ENCODE measurements at places on chromosomes 1 and 21.

DNA sequence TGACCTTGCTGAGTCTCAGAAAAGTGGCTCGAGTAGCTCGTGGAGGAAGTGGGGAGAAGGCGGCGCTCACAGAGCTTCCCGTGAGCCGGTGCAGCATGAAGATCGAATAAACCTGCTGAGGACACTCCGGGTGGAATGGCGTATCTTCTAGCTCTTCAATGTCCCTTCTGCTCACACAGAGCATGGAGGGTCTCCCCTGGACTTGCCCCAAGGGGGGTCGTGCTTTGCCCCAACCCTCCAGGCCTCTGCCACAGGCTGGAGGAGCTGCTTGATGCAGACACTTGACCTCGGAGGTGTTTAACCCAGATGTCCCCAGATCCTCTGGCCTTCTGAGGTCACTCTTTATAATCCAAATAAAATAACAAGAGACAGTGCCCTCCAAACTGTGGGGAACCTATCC is 2.2 kb upstream of the KRTAP10-12 start:
- DNase-seq = no peak

DNA sequence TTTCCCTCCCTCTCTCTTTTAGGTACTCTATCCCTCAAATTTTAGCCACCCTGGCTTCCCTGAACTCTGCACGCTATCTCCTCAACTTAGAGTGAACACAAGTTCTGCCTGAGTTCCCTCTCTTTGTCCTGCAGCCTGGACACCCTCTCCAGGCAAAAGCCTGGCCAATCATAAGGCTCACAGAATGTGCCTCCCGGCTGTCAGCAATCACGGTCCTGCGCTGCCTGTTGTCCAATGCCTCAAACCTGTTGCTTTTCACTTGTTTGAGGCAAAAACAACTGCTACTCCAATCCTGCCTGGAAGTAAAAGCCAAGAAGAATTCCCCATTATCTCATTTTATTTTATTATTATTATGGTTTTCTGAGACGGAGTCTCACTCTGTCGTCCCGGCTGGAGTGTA is 66.1 kb downstream of the LGR6 start:
- DNase-seq = no peak

- no peak for DNase-seq
Observed at GRCh38 chr1:206833106-206833680, 32.2 kb upstream of the IL20 start.

- DNase-seq = no peak
Observed at GRCh38 chr1:113388621-113389358, 1.5 kb upstream of the MAGI3 start.

- no peak for DNase-seq
Observed at GRCh38 chr1:246566813-246567645, 773 bp downstream of the CNST start.

GRCh38 chr1:211336161-211336560 is 9.5 kb downstream of the TRAF5 start:
- no peak for DNase-seq
